A549 treated with CpdA at 1 μM for 4 hours (cell line): ENCODE measurements at places on chromosomes 7 and 10. TPM values are rescaled to one million over a fixed set of nuclear protein-coding genes. Genes with fewer than 3 reads are reported as not detected.

The NUP205 gene
- 49.3 to 55.9 TPM (median 53.0 TPM) in 5 replicates for total RNA-seq

The KIF5B gene
- 58.8 to 89.0 TPM (median 69.9 TPM) in 5 replicates for total RNA-seq

The TAS2R41 gene
- not detected in 5 replicates for total RNA-seq

The ABI1 gene
- 54.7 to 59.3 TPM (median 57.0 TPM) in 5 replicates for total RNA-seq

The NFE2L3 gene
- 8.3 to 11.3 TPM (median 9.4 TPM) in 5 replicates for total RNA-seq

The BTBD16 gene
- 0.40 to 0.86 TPM (median 0.52 TPM) in 5 replicates for total RNA-seq

The EXOC4 gene
- total RNA-seq, result 18.0 to 21.8 TPM (median 20.7 TPM) in 5 replicates

The LIPN gene
- total RNA-seq, result not detected in 5 replicates

The NKX1-2 gene
- total RNA-seq, result 0.03 TPM in 1 of 5 replicates, not detected in the others
